Aortic smooth muscle cell (primary cell): ENCODE measurements at places on chromosomes 2 and 18. TPM values are rescaled to one million over a fixed set of nuclear protein-coding genes. Genes with fewer than 3 reads are reported as not detected.

Gene TEKT4
- total RNA-seq = not detected in 2 replicates

Gene G6PC2
- not detected in 2 replicates for total RNA-seq

Gene SALL3
- total RNA-seq = 0.25 and 0.53 TPM in 2 replicates

Gene CTIF
- total RNA-seq = 19.8 and 25.9 TPM in 2 replicates

Gene CD207
- not detected in 2 replicates for total RNA-seq

Gene MMADHC
- 121 and 143 TPM in 2 replicates for total RNA-seq

Gene LRRTM1
- total RNA-seq = not detected in 2 replicates

Gene IL18R1
- 0.75 and 1.5 TPM in 2 replicates for total RNA-seq

Gene GPR39
- total RNA-seq = 7.5 and 10.7 TPM in 2 replicates

Gene PSMA8
- not detected in 2 replicates for total RNA-seq

Gene SULT1C4
- total RNA-seq = 0.13 and 0.19 TPM in 2 replicates

Gene CXCR4
- 5.6 and 16.1 TPM in 2 replicates for total RNA-seq

Gene SERPINB4
- total RNA-seq = not detected in 2 replicates

Gene TMEM198
- 1.1 and 1.3 TPM in 2 replicates for total RNA-seq

Gene SH3BP4
- 16.6 and 21.6 TPM in 2 replicates for total RNA-seq

Gene CHRND
- total RNA-seq = not detected in 2 replicates
